ENCODE measurements at places on chromosomes 4 and X.

GRCh38 chr4:110224812-110225211 lies 26.4 kb upstream of the ELOVL6 start:
- DNase-seq, result no peak

DNA sequence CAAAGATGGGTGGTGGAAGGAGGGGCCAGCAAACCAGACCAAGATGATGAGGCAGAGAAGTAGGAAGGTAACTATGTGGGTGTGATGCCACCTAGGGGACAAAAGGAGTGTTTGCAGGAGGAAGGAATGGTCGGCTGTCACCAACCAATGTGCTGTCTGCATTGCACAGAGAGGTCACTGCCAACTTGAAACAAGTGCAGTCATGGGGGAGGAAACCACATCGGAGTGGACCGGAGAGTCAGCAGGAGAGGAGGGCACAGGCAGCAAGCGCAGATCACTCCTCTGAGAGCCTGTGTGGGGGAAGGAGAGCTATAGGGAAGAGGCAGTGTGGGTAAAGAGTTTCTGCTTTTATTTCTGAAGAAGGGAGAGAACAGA lies 38.5 kb upstream of the FGFBP2 start:
- DNase-seq, result peak; percentile 67

GRCh38 chrX:701673-702072 lies 71.1 kb downstream of the SHOX start:
- no peak for DNase-seq

- no peak for DNase-seq
These were observed 37.9 kb upstream of the SORBS2 start for GRCh38 chr4:185849664-185850550.

DNA sequence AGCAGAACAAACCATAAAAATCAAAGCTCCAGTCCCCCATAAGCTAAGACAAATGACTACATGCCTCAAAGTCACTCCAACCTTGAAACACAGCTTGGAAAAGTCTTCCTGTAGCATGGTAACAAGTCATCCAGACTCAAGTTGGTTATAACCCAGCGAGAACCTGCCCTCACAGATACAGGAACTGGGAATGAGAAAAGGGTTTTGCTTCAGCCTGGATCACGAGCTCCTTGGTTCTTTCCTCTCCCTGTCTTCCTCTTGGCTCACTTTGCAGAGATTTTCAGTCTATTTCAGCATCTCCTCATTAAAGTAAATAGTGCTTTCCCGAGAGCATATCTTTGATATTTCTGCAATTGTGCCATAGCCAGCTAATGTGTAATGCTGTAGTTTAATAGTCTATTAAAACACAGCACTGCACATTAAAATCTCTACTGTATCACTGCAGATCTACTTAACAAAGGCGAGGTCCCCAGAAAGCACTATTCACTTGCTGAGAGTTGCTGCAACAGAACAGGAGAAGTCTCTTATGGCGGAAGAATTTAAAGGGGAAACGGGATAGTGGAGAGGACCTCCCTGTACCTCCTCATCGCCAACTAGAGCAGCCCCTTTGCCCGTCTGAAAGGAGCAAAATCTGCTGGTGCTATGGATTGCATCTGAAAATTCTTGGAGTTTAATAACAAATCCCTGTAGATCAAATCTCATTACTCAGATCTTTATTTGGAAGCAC lies 249.3 kb upstream of the GATB start:
- DNase-seq, result no peak

- no peak for DNase-seq
These were observed 85.4 kb upstream of the RAPGEF2 start for GRCh38 chr4:159017323-159018026.

GRCh38 chr4:13527981-13528820 lies 16.1 kb downstream of the NKX3-2 start:
- DNase-seq, result peak; percentile 57

DNA sequence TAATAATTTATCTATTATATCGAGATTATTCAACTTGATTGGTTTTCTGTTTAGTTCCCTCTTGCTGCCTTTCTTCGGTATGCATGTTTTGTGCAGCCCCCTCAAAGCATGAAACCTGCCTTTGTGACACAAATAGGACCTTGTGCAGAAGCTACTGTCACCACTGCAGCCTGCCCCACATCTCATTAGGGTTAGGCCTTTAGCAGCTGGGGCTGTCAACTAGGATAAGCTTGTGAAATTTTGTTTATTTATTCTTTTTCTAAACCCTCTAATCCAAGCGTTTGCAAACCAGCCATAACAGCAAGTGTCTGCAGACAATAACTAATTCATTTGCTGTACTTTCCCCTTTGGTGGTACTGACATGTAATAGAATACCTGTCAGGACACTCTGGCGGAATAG lies 258.9 kb downstream of the RCHY1 start:
- DNase-seq, result no peak

DNA sequence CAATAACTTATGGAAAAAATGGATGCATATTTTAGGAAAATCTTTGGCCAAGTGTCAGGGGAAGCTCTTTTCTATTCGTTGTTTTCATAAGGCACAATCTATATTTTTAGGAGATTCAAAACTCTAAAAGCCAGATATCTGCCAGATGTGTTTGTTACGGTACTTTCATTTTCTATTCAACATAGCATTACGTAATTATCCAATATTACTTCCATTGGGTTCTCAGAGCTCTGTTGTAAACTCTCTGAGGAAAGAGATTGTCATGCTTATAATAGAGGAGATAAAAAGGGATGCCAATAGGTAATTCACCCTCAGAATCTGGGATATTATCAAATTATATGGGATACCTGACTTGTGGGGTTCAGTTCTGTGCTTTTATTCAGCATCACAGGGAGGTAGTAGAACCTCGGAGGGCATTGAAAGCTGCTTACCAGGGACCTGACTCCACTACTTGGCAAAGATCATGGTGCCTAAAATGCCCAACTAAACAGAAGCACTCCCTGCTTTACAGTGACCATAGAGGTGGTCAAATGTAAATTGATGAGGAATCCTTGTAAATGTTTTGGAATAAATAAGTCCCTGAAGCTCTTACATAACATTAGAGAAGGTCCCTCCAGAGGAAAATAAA lies 32.9 kb upstream of the GC start:
- DNase-seq, result no peak

DNA sequence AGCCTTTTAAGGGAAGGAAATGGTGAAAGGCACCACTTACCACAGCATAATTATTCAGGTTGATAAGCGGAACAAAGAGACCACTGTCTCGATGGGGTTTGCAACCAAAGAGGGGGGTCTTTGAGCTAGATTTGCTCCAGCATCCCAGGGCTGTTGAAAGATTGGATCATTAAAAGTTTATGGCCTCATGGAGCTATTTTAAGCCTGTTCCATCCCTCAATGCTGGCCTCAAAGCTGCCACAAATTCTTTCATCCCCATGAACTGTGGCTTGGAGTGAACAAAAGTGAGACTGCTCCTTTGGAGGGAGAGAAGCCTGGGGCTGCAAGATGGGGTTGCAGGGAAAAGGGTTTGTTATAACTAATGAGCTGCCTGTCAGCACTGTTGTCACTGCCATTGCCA lies 209.8 kb downstream of the RTL9 start:
- no peak for DNase-seq

GRCh38 chr4:76147454-76148141 lies 599 bp downstream of the NUP54 start:
- DNase-seq, result peak; percentile 50

- no peak for DNase-seq
These were observed 173.6 kb upstream of the LNX1 start for GRCh38 chr4:53764761-53765490.

GRCh38 chr4:152735906-152736305 lies 43.6 kb downstream of the TIGD4 start:
- DNase-seq, result no peak

DNA sequence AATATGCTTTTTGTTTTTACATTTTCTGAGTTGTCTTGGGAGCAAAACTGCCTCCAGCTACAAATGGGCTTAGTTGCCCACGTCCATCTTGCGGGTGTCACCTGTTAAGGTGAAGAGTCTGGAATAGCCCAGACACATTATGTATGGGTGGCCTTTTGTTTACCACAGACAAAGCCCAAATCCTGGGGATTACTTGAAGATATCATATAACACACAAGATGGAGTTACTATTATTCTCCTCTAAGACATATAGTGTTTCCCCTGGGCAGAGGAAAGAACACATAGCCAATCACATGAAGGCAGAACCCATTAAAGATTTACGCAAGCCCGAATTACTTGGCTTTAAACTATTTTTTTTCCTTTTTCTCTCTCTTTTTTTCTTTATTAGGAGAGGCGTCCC lies 625.6 kb upstream of the FAM241A start:
- no peak for DNase-seq

GRCh38 chrX:152619897-152620296 lies 17.8 kb upstream of the GABRQ start:
- no peak for DNase-seq

DNA sequence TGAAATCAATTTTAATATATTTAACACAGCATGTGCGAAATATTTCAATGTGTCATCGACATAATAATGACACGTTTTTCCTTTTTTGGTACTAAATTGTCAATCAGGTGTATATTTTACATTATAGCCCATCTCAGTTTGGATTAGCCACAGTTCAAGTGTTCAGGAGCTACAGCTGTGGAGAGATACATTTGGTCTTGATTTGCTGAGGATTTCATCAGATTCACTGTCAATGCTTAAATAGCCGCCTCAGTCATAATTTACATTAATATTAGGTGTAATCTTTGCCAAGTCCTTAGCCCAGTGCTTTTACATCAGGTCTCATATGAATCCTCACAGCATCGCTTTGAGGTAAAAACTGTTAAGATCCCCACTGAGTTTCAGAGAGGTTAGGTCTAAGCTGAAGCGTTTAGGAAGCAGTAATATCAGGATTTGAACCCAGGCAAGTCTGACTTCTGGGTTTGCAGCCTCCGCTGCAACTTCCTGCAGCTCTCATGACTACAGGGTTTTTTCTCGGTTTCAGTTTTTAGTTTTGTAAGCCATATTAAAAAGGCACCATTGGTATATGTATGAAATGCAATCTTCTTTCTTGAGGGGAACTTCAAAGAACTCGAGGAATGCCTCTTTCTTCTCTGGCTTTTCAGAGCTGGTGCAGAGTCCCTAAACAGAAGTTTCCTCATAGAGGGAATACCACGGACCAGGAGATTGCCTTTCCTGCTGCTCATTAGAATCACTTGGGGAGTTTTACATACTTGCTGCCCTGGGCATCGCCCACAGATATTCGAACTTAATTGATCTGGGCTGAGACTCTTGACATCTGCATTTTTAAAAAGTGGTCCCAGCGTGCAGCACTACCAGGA lies 6.4 kb downstream of the MTM1 start:
- DNase-seq, result peak; percentile 54

DNA sequence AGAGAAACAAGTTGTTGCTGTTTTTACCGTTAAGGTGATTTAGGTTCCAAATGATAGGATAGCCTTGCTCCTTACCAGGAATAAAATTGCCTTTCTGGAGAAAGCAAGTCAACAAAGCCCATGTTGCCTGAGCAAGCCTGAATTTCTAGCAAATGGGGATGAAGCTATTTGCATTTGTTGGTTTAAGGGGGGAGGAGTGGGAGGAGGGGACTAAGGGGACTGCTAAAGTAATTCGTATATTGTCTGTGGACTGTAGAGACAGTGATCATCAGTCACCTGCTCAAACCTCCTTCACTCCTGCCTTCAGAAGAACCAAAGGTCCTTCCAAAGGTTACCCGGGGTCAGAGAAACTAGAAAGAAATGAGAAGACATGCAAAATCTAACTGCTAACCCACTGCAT lies 65.8 kb downstream of the SCML2 start:
- DNase-seq, result no peak
